ENCODE measurements at places on chromosomes 11 and 22. TPM values are rescaled to one million over a fixed set of nuclear protein-coding genes. Genes with fewer than 3 reads are reported as not detected.

Gene METTL15
- 13.6 TPM for total RNA-seq

Gene DNAJB13
- total RNA-seq, result not detected

Gene SMC1B
- total RNA-seq, result not detected

Gene CARNS1
- 23.6 TPM for total RNA-seq

Gene DDTL
- total RNA-seq, result 0.99 TPM

Gene TSGA10IP
- not detected for total RNA-seq

Gene INSC
- 0.29 TPM for total RNA-seq

Gene OR52E8
- total RNA-seq, result not detected

Gene SAA1
- total RNA-seq, result 29.0 TPM

Gene GSTT2B
- 10.5 TPM for total RNA-seq

Gene FREY1
- total RNA-seq, result 0.39 TPM

Gene APOA5
- not detected for total RNA-seq

Gene OR5A1
- not detected for total RNA-seq

Gene GALNT18
- 13.6 TPM for total RNA-seq

Gene INS
- not detected for total RNA-seq

Gene CASP5
- total RNA-seq, result not detected

Gene CRYAB
- total RNA-seq, result 8,988 TPM

Gene RFPL1
- total RNA-seq, result not detected

Gene HSPB2
- 31.2 TPM for total RNA-seq

Gene MALAT1
- 6,061 TPM for total RNA-seq

Gene OR8G5
- not detected for total RNA-seq

Gene LMO2
- total RNA-seq, result 7.7 TPM
